Skin of body (tissue), 3 donors: ENCODE measurements at places on chromosomes 13 and 19.

DNA sequence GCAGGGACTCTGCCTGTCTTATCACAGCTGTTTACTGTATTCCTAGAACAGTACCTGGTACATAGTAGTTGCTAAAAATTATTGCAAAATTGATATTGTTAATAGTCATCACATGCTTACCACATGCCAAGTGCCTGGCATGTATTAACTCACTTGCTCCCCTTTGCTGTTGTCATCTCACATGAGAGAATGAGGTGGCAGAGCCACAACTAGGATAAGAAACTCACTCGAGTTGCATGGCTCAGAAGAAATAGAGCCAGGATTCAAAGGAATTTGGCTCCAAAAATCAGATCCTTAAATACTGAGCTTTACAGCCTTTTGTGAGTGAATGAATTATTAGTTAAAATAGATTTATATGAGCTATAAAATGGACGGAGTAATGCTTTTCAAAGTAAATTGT lies 42.6 kb downstream of the B3GLCT start:
- DNase-seq, result peak; percentile 37

DNA sequence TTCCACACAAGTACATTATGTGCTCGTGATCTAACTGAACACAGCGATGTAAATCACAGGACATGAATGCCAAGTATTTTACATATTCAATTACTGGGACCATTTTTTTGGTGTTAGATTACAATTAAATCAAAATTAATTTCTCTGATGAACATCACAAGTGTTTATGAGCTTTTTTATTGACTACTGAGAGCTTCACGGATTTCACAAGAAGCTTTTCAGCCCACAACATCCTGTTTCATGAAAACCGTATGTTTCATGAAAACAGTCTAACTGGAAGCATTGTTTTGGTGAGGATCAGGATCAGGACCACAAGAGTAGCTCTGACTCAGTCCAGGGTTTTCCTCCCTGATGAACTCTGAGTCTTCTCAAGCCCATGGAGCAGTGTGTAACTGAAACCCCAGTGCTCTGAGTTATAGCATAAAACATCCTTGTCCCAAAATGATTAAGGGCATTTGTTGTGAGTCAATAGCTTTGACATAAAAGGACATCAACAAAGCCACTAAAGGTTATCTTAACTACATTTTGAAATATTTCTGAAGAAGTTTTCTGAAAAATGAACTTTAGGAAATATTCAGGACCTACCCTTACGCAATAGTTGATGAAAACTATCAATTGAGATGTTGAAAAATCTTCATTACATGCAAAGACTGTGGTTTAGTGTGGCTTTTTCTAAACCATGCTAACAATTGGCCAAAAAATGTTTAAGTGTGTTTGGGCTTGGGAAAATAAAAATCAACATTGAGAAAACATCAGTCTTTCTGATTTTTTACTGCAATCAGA lies 49.3 kb downstream of the UFM1 start:
- no peak for DNase-seq

- DNase-seq, result no peak
These were observed 1.3 kb downstream of the ETV2 start for GRCh38 chr19:35642798-35643254.

GRCh38 chr13:30665638-30666037 lies 47.9 kb downstream of the USPL1 start:
- DNase-seq, result no peak

DNA sequence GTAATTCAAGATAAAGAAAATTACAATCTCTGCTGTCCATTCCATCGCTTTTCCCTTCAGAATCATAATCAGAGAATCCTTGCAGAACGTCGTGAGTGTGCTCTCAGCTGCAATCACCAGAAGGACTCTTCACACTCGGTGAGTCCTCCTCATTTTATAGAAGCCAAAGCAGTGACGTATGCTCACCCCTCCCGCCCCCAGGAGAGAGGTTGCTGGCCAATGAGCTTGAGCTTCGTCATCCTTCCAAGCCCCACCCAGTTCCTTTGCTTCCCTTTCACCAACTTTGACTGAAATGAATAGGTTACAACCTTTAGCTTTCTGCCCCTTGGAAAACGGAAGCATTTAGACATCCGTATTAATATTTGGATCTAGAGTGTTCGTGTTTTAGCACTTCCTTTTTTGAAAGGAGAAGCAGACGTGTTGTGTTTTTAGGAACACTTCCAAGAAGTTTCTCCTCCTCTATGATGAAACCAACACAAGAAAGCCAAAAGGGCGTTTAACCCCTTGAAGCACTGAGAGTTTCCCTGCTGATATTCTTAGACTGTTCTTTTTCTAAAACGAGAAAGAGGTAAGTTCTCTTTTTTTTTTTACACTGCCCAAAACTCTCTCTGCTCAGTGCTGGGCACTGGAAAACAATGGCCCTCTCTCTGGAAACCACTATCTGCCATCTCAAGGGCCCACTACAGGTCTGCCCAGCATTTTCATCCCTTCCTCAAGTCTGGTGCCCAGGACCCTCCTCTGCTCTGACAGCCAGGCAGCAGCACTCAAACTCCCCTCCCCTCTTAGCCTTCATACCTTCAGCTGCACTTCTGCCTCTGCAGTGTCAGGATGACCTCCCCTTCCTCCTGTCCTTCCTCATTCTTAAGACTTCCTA lies 44.3 kb upstream of the CEACAM21 start:
- peak; percentile 57 for DNase-seq

DNA sequence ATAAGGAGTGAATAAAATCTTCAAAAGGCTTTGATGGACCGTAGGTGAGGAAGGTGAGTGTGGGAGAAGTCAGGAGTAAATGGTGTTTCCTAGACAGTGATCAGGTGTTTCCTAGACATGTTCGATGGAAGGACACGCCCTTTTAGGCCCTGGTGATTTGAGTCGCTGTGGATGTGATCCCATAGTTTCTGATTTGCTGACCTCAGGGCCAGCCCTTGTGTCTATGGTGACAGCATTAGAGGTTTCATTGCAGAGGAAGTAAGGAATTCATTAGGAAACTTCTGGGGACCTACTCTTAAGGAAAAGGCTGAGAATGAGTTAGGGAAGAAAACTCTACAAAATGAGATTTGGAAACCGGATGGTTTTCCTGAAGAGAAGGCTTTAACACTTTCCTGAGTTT lies 31.5 kb upstream of the RNF113B start:
- DNase-seq, result no peak

GRCh38 chr13:101695870-101696516 lies 243.5 kb downstream of the ITGBL1 start:
- peak; percentile 87 for DNase-seq

DNA sequence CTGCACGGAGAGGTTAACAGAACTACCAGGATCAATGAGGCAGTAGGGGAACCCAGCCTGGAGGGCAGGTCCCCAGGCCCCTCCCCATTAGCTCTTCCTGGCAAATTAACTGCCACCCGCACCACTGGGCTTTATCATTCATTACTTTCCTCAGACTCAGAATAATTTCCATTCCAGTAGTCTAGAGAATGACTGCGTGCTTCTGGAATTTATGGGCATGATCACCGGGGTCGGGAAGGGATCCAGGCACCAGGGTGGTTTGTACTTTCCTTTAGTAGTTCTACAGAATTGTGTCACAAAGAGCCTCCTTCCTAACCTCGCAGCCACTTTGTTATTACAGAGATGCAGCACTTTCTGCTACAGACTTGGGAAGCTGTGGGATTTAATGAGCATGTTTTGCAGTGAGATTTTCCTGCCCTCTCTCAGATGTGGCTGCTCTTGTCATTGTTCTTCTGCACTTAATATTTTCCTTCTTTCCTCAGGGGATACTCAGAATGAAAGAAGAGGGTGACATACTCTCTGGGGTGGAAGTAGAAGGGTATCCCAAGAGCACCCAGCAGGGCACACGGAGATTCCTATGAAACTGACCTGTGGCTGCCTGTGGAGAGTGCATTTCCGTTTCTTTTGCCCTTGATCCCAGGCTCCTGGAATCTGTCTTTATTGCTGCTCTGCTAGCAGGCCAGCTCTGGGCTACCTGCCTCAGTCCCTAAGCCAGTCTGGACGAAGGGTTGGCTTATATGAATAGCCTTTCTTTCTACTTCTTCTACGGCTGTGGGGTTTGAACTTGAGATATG lies 285.0 kb upstream of the SLC10A2 start:
- peak; percentile 28 for DNase-seq

- DNase-seq, result no peak
These were observed 101.1 kb downstream of the EDNRB start for GRCh38 chr13:77817521-77817920.

- no peak for DNase-seq
These were observed 24.3 kb upstream of the POU2F2 start for GRCh38 chr19:42156571-42156970.

DNA sequence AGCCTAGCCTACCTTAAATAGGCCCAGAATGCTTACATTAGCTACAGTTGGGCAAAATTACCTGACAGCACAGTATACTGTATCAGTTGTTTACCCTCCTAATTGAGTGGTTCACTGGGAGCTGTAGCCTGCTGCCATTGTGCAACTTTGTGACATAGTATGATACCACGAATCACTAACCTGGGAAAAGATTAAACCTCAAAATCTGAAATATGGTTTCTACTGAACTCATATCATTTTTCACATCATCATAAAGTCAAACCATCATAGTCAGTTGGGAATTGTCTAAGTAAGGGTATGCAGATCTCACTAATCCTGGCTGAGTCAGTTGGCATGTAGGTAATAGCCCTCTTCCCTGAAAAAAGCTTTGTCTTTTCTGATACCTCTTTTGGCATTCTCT lies 9.2 kb downstream of the PAN3 start:
- no peak for DNase-seq

GRCh38 chr13:25109341-25109740 lies 13.4 kb downstream of the PABPC3 start:
- DNase-seq, result no peak

- DNase-seq, result no peak
These were observed 691.1 kb upstream of the SPRY2 start for GRCh38 chr13:81031996-81032395.

DNA sequence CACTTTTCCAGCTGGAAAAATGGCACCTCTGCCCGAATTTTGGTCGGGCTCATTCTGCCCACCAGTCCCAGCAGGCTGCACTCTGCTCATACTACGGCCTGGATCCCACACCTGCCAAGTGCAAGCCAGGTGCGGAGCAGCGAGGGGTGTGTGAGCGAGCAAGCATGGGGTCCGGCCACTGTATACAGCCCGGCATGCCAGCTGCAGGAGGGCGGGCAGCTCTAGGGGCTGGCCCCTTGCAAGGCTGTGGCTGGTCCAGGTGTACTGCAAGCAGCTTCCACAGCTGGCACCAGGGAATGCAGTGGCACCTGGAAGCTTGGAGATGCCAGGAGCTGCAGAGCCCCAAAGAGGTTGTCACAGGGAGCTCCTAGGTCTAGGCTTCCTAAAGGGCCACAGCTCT lies 2.7 kb upstream of the INTS6 start:
- DNase-seq, result no peak

GRCh38 chr13:112263152-112263551 lies 113.0 kb upstream of the SPACA7 start:
- no peak for DNase-seq

- DNase-seq, result no peak
These were observed 7.9 kb upstream of the SLC7A9 start for GRCh38 chr19:32877323-32877912.

DNA sequence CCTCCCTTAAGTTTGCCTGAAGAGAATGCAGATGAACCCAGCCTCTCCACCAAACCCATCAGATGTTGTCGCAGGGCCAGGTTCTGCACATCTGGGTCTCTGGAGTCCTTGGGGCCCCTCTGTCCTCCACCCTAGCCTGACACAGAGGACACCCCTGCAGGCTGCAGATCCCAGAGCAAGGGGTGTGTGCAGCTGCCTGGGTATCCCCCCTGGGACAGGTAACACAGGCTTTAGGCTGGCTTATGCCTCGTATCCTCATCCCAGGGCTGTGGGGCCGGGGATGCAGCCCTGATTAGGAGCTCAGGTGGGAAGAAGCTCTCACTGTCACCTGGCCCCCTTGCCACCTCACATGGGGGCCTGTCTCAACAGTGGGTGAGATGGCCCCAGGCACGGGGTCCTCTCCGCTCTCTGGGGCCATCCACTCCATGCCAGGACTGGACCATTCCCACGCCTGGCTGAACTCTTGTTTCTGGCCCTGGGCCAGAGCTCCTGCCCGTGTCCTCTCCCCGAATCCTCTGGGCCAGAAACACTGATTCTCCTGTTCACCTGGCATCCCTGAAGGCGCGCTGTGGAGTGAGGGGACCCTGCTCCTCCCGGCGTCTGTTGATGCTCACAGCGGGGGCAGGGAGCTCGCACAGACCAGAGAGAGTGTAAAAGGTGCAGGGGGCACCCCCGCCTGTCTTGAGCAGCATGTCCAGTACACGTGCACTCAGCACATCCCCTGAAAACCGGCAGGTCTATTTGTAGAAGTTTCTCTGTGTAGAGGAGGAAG lies 38.7 kb upstream of the TPM4 start:
- DNase-seq, result no peak

- DNase-seq, result no peak
These were observed 97.7 kb downstream of the ANKRD10 start for GRCh38 chr13:110817143-110817542.

- no peak for DNase-seq
These were observed 924 bp downstream of the PRAM1 start for GRCh38 chr19:8501516-8501915.

GRCh38 chr19:27741236-27741635 lies 1471.7 kb downstream of the UQCRFS1 start:
- DNase-seq, result no peak

DNA sequence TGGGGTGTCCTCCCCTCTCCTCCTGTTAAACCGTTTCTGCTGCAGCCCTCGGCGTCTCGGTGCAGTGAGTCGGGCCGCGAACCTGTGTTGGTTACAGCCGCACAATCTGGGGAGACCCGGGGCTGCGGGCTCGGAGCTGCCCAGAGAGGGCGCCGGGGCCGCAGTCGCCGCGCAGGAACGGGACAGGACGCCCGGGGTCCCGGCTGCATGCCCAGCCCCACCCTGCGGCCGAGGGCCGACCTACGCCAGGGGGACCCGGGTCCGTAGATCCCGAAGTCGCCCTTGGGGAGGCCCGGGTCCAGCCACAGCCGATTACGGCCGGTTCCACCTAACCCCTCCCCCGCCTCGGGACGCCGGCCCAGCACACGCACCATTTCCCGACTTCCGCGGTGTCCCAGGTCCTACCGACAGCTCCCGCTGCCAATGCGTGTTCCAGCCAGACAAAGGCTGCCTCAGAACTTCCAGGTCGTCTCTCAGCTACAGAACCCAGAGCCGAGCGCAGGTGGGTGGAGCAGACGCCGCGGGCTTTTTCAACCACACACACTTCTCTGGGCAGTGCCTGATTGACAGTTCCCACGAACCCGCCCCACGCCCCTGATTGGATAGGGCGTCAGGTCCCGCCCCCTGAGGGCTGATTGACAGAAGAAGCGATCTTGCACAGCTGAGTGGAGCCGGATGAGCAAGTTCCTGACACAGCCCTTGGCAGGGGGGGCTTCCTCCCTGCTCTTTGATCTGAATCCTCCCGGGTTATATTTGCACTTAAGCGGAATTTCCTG lies at the start of gene ZNF443:
TSS of gene ZNF443 (minus strand) at position 481 of the 776 bp plus-strand sequence. CDS start at position 374, 107 bp downstream.
- DNase-seq, result peak; percentile 97
